SJCRH30 (cell line): ENCODE measurements at places on chromosomes 2 and 18.
A peak's percentile ranks its signal among the peaks of the same experiment; 100 is the strongest.

DNA sequence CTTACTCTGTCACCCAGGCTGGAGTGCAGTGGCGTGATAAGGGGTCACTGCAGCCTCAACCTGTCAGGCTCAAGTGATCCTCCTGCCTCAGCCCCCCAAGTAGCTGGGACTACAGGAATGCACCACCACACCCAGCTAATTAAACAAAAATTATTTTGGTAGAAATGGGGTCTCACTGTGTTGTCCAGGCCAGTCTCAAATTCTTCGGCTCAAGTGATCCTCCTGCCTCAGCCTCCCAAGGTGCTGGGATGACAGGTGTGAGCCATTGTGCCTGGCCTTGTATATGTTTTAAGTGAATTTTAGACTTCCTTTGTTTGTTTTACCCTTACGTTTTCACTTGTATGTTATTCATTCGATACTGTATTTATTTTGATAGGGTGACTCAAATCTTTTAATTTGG lies 34.7 kb upstream of the ITSN2 start:
- DNase-seq: no peak
- no peaks in the 10 kb centered on the region for H3K27me3 ChIP-seq
- H3K27ac ChIP-seq: no peak overlapping the region
- no peaks in the 10 kb centered on the region for H3K36me3 ChIP-seq
- peaks cover 6% of the 10 kb centered on the region; the same call in 1 of the 2 replicates for H3K4me1 ChIP-seq
- no peak overlapping the region for H3K4me3 ChIP-seq

DNA sequence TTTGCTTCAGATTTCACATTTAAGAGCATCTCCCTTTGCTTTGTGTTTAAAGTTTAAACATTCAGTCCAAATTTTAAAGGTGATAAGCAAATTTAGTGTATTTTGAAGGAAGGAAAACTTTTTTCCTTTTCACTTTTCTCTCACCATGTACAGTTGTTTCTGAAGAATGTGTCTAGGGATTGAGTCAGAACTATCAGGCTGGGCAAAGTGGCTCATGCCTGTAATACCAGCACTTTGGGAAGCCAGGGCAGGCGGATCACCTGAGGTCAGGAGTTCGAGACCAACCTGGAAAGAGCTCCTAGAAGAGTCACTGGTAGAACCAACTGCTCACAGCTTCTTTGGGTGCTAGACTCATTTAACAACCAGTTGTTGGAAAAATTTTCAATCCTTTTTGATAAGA lies 327.0 kb upstream of the THUMPD2 start:
- 0 out of 2 replicates have a peak, but pooled peaks cover 2% of the 10 kb centered on the region for H3K36me3 ChIP-seq
- no peaks in the 10 kb centered on the region for H3K27me3 ChIP-seq

GRCh38 chr2:183248866-183249567 lies 124.8 kb downstream of the NUP35 start:
- peaks cover 6% of the 10 kb centered on the region for H3K4me1 ChIP-seq
- H3K4me3 ChIP-seq: no peak overlapping the region
- peak; percentile 70 for DNase-seq
- H3K27me3 ChIP-seq: no peaks in the 10 kb centered on the region
- H3K27ac ChIP-seq: no peak overlapping the region

- DNase-seq: no peak
- no peaks in the 10 kb centered on the region; the same call in 1 of the 2 replicates for H3K4me1 ChIP-seq
- H3K27me3 ChIP-seq: no peaks in the 10 kb centered on the region
- peak overlapping the region; percentile 39 for H3K4me3 ChIP-seq
Measured at GRCh38 chr2:9738535-9739496, 104.5 kb upstream of the TAF1B start.

DNA sequence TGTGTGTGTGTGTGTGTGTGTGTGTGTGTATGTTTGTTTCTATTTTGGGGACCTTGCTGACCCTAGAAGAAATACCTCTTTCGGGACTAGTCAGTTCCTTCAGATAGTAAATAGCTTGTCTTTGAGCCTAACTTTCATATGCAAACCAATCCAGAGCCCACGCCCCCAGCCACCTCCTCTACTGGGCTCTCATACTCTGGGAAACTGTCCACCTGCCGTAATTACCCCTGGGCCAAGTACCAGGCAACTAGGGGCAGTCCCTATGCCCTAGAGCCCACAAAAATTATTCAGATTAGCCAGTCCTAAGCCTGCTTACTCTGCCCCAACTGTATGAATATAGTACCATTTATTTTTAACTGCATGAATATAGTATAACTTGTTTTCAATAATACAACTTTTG lies 970.4 kb downstream of the EPHA4 start:
- no peaks in the 10 kb centered on the region for H3K4me1 ChIP-seq
- no peak for DNase-seq
- no peaks in the 10 kb centered on the region for H3K36me3 ChIP-seq
- no peaks in the 10 kb centered on the region for H3K27me3 ChIP-seq
- no peak overlapping the region for H3K27ac ChIP-seq
- H3K4me3 ChIP-seq: no peak overlapping the region

DNA sequence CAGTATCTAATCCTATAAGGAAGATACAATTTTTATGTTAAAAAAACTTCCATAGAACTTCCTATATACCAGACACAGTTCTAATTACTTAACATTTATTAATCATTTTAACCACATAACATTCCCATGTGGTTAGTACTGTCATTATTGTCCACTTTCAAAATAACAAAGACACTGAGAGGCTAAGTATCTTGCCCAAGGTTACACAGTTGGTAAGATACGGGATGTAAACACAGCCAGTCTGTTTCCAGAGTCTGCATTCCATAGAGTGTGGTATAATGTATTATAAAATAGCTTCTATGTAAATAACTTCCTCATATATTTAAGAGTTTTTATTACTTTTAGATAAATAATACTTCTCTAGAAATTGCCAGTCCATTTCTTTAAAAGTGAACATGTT lies 383.3 kb upstream of the ETAA1 start:
- no peak for DNase-seq
- 0 out of 2 replicates have a peak, but pooled peaks cover 3% of the 10 kb centered on the region for H3K27me3 ChIP-seq
- no peaks in the 10 kb centered on the region for H3K36me3 ChIP-seq
- H3K4me1 ChIP-seq: no peaks in the 10 kb centered on the region
- H3K27ac ChIP-seq: no peak overlapping the region
- H3K4me3 ChIP-seq: no peak overlapping the region

GRCh38 chr2:69735686-69736085 lies 6.2 kb upstream of the ANXA4 start:
- no peaks in the 10 kb centered on the region for H3K36me3 ChIP-seq
- H3K4me1 ChIP-seq: no peaks in the 10 kb centered on the region
- DNase-seq: no peak

GRCh38 chr2:28155627-28156026 lies 237.0 kb upstream of the FOSL2 start:
- DNase-seq: peak; percentile 54
- H3K4me3 ChIP-seq: no peak overlapping the region
- no peaks in the 10 kb centered on the region for H3K36me3 ChIP-seq
- H3K27ac ChIP-seq: no peak overlapping the region
- no peaks in the 10 kb centered on the region for H3K27me3 ChIP-seq

DNA sequence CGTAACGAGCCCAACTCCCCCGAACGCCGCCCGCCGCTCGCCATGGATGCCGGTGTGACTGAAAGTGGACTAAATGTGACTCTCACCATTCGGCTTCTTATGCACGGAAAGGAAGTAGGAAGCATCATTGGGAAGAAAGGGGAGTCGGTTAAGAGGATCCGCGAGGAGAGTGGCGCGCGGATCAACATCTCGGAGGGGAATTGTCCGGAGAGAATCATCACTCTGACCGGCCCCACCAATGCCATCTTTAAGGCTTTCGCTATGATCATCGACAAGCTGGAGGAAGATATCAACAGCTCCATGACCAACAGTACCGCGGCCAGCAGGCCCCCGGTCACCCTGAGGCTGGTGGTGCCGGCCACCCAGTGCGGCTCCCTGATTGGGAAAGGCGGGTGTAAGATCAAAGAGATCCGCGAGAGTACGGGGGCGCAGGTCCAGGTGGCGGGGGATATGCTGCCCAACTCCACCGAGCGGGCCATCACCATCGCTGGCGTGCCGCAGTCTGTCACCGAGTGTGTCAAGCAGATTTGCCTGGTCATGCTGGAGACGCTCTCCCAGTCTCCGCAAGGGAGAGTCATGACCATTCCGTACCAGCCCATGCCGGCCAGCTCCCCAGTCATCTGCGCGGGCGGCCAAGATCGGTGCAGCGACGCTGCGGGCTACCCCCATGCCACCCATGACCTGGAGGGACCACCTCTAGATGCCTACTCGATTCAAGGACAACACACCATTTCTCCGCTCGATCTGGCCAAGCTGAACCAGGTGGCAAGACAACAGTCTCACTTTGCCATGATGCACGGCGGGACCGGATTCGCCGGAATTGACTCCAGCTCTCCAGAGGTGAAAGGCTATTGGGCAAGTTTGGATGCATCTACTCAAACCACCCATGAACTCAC lies 673 bp downstream of the PCBP1 start:
- H3K36me3 ChIP-seq: peaks cover 38% of the 10 kb centered on the region
- peaks cover 30% of the 10 kb centered on the region for H3K4me1 ChIP-seq
- H3K27me3 ChIP-seq: no peaks in the 10 kb centered on the region
- DNase-seq: peak; percentile 65

- H3K4me3 ChIP-seq: no peak overlapping the region
- H3K36me3 ChIP-seq: no peaks in the 10 kb centered on the region
- no peak overlapping the region for H3K27ac ChIP-seq
- H3K4me1 ChIP-seq: no peaks in the 10 kb centered on the region
- no peak for DNase-seq
Measured at GRCh38 chr2:237833546-237833945, 25.9 kb upstream of the RAMP1 start.

DNA sequence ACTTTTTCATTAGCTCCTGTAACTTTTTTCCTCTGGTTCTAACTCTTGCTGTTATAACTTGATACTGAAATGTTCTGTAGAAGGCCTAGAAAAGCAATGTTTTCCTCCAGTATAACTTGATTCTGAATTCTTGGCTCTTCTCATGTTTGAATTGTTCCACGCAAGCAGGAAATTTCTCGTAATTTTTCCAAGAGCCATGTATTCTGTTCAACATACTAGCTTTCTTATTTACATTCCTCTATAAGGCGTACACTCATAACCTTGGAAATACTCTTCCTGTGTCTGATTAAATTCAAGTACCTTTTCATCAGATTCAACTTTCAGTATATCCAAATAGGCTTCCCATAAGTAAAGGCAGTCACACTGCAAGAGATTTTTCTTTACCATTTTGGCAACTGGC lies 109.1 kb downstream of the SMAD2 start:
- no peaks in the 10 kb centered on the region for H3K36me3 ChIP-seq
- no peak for DNase-seq
- no peak overlapping the region for H3K27ac ChIP-seq
- H3K27me3 ChIP-seq: no peaks in the 10 kb centered on the region

GRCh38 chr2:26628561-26629345 lies 12.4 kb downstream of the CIB4 start:
- H3K27ac ChIP-seq: no peak overlapping the region
- no peak for DNase-seq
- H3K4me1 ChIP-seq: no peaks in the 10 kb centered on the region
- H3K27me3 ChIP-seq: peaks cover 73% of the 10 kb centered on the region
- H3K36me3 ChIP-seq: no peaks in the 10 kb centered on the region
- H3K4me3 ChIP-seq: no peak overlapping the region

GRCh38 chr18:58541146-58541788 lies 87.6 kb downstream of the ALPK2 start:
- no peak overlapping the region for H3K4me3 ChIP-seq
- peak; percentile 5 for DNase-seq
- H3K27ac ChIP-seq: peak overlapping the region; percentile 26
- H3K36me3 ChIP-seq: no peaks in the 10 kb centered on the region
- peaks cover 3% of the 10 kb centered on the region for H3K4me1 ChIP-seq

DNA sequence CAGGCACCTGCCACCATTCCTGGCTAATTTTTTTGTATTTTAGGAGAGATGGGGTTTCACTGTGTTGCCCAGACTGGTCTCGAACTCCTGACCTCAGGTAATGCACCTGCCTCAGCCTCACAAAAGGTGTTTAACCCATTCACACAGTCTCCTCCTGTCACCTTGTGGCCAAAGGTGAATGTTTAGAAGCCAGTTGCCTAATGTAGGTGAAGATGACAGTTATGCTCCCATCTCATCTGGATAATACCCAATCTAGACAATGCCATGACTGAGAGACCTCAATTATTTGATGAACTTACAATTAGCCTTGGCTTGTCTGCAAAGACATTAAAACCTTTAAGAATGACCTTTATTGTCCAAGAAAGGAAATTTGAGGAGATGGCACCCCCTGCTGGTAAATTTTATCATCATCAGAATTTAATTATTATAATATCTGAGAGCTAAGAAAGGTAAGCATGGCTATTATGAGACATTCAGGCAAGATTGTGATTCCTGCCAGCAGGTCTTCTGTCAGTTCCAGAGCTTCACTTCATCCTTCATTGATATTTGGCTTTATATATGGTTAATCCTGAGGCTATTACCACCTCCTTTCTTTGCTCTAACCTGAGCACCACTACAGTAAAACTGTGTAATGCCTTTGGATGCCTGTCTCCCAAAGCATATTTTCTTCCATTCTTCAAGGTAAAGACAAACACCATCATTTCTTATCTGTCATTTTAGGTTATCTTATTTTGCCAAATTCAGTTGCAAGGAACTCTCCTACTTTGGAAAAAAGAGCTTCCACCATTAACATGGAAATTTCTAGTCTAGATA lies 117.6 kb downstream of the FAM124B start:
- no peak overlapping the region for H3K27ac ChIP-seq
- no peaks in the 10 kb centered on the region for H3K27me3 ChIP-seq
- peak; percentile 19 for DNase-seq
- H3K4me3 ChIP-seq: no peak overlapping the region
